ENCODE measurements at places on chromosomes 5 and 9. TPM values are rescaled to one million over a fixed set of nuclear protein-coding genes. Genes with fewer than 3 reads are reported as not detected.

Gene DAB2
- total RNA-seq, result 0.34 TPM

Gene RALGPS1
- 4.7 TPM for total RNA-seq

Gene PCDHB6
- not detected for total RNA-seq

Gene PFN3
- not detected for total RNA-seq

Gene AFF4
- 49.6 TPM for total RNA-seq

Gene NUTM2F
- total RNA-seq, result not detected

Gene AJM1
- 2.1 TPM for total RNA-seq

Gene DDX4
- under 0.01 TPM for total RNA-seq

Gene MARCHF6
- 103 TPM for total RNA-seq

Gene PCDHGB3
- 2.1 TPM for total RNA-seq

Gene RASGEF1C
- not detected for total RNA-seq

Gene STARD4
- total RNA-seq, result 83.4 TPM

Gene VPS13A
- 37.8 TPM for total RNA-seq

Gene FST
- 215 TPM for total RNA-seq

Gene FRMD3
- 0.43 TPM for total RNA-seq

Gene SPATA31A3
- total RNA-seq, result not detected

Gene KCTD16
- 0.34 TPM for total RNA-seq

Gene LAMC3
- not detected for total RNA-seq

Gene C1QTNF2
- 0.07 TPM for total RNA-seq

Gene FGD3
- total RNA-seq, result 0.34 TPM

Gene KCNMB1
- total RNA-seq, result not detected

Gene IFNA21
- not detected for total RNA-seq

Gene IL33
- 16.6 TPM for total RNA-seq

Gene ANKRD20A1
- total RNA-seq, result under 0.01 TPM

Gene CCL27
- 0.34 TPM for total RNA-seq

Gene ITGA2
- total RNA-seq, result 97.1 TPM

Gene BTNL3
- not detected for total RNA-seq

Gene MORN5
- total RNA-seq, result not detected

Gene S1PR3
- total RNA-seq, result 1.2 TPM

Gene RAB3C
- not detected for total RNA-seq

Gene LPAR1
- 15.9 TPM for total RNA-seq

Gene ZBTB6
- 16.1 TPM for total RNA-seq

Gene ROPN1L
- 0.07 TPM for total RNA-seq

Gene KIAA1958
- total RNA-seq, result 2.7 TPM

Gene PAIP2
- total RNA-seq, result 92.6 TPM

Gene TLX3
- not detected for total RNA-seq

Gene TMEM171
- 0.68 TPM for total RNA-seq

Gene C7
- not detected for total RNA-seq

Gene FRMPD1
- 0.07 TPM for total RNA-seq

Gene SAXO1
- under 0.01 TPM for total RNA-seq

Gene KIF12
- under 0.01 TPM for total RNA-seq

Gene CETN3
- 22.4 TPM for total RNA-seq

Gene CDH6
- total RNA-seq, result 0.14 TPM

Gene RRAGA
- total RNA-seq, result 33.8 TPM

Gene COQ4
- 18.5 TPM for total RNA-seq

Gene TMEM174
- not detected for total RNA-seq

Gene TNFSF8
- total RNA-seq, result not detected
